ENCODE measurements at places on chromosomes 5 and 9. TPM values are rescaled to one million over a fixed set of nuclear protein-coding genes. Genes with fewer than 3 reads are reported as not detected.

GRCh38 chr5:5348135-5348534, 74.3 kb upstream of the ICE1 start:
- DNase-seq, result no peak

DNA sequence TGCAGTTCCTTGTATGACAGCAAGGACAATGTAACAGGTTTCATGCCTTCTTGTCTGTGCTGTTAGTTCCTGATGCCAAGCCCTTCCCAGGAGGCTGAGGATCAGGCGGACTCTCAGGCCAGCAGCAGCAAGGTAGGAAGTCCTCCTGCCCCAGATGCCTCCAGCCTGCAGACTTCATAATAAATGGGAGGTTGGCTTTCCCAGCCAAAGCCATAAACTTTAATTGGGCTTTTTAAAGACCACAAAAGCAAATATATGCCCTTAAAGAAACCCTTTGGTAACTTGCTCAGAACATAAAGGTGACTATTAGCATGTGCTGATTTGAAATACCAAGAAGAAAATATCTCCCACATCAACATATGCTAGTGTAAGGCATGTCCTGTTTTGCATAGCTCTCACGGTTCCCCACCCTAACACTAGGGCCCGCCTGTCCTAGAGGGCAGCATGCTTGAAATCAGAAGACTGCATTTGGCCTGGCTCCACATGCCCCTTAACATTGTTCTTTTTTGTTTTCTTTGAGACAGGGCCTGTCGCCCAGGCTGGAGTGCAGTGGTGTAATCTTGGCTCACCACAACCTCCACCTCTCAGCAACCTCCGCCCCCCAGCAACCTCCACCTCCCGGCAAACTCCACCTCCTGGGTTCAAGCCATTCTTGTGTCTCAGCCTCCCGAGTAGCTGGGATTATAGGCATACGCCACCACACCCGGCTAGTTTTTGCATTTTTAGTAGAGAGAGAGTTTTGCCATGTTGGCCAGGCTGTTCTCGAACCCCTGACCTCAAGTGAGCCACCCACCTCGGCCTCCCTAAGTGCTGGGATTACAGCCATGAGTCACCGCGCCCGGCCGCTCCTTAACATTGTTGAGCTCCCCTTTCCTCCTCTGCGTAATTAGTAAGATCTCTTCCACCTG, 44.6 kb upstream of the FCN1 start:
- DNase-seq, result no peak

GRCh38 chr5:137649228-137649935, 86.5 kb downstream of the KLHL3 start:
- peak; percentile 44 for DNase-seq

- no peak for DNase-seq
Observed at GRCh38 chr5:38478166-38478565, 78.3 kb downstream of the LIFR start.

DNA sequence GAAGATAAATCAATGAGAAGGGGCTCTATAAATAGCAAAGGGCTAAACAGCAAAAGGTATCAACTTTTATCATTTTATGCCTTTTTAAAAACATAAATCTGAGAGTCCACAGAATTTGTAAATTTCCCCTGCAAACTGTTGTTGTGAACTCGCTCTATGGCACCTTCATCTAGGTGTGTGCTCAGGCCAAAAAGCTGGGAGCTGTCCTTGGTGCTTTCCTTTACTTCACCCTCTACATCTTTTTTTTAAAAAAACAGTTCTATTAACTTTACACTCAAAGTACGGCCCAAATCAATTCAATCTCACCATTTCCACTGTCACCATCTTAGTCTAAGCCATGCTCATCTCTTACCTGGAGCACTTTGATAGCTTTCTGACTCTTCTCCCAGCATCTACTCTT, 108.2 kb upstream of the GPR151 start:
- no peak for DNase-seq

GRCh38 chr5:42235241-42235640, 188.0 kb upstream of the GHR start:
- DNase-seq, result no peak

- DNase-seq, result no peak
Observed at GRCh38 chr5:86360801-86361200, 256.9 kb upstream of the COX7C start.

DNA sequence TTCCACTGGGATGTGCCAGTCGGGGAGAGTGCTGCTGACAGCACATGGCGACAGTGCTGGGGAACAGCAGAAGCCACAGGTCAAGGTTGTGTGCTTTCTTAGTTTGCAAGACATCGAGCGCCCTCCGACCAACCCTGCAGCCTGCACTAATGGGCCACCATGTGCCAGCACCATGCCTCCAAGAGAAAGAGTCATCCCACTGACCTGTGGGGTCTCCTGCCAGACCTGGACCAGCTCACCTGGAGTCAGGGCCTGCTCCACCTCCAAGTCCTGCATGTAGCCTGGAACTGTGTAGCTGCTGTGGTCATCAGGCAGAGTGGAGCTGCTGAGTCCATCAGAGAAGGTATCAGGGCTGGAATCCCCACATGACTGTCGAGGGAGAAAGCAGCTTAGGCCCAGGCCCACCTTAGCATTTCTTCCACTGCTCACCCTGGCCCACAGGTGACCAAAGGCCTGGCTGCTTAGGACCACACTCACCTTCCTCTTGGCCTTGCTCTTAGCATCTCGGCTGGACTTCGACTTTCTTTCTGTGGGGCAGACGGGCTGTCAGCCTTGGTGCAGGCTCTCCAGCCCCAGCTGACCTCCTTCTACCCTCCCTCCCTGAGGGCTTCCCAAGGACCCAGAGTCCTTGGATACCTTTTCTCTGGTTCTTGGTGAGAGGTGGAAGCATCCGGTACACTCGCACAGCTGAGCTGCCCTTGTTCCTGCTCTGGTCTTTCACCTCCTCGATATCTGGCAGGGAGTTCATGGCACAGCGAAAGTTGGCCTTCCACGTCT, 4.1 kb downstream of the IRF1 start:
- DNase-seq, result no peak

DNA sequence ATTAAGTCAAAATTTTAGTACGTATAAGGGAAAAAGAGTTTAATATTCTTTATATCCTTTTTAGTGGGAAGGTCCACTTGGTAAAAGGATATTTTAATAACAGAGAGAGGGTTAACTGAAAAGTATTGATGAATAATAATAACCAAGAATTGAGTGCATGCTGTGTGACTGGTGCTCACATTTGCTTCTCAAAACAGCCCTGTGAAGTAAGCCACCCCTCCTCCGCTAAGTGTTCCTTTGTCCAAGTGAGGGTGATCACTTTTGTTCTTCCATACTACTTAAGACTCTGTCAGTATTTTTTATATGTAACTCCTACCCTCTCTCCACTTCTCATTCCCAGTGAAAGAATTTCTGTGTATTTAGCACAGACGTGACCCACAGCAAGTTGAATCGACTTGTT, 51.5 kb downstream of the SLC44A1 start:
- DNase-seq, result no peak

DNA sequence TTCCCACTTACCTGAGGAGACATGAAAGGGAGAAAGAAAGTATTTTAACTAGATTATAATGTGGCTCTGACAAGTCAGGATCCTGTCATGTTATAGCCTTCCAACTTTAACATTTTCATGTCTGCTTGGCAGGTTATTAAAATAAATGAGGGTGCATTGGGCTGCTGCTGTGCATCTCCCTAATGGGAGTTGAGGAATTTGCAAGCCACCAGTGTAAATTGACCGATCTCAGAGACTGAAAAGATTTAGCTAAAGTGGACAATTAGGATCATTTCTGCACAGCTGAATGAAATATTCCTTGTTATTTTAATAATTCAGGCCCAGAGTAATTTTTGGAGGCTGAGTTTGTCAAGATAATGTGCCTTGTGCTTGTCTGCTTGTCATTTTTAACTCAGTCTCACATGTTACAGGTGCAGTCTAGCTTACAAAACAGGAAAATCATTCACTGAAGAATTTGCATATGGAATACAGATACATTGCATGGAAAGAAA, 366.3 kb upstream of the ADAMTS16 start:
- DNase-seq, result no peak

DNA sequence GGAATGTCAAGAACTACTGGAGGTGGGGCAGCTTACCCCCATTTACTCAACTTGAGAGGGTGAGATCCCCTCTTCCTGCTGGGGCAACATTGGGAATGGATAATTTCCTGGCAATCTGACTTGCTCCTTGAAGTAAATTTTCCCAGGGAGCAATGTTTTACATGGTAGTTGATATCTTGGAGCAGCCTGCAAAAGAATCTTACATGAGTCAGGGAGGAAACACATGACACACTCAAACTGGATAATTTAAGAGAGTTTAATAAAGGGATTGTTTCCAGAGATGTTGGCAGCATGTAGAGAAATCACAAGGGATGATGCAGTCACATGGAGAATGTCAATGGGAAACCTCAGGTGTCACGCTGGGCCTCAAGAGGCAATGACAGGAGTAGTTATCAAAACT, 212.5 kb downstream of the GAS1 start:
- peak; percentile 84 for DNase-seq

DNA sequence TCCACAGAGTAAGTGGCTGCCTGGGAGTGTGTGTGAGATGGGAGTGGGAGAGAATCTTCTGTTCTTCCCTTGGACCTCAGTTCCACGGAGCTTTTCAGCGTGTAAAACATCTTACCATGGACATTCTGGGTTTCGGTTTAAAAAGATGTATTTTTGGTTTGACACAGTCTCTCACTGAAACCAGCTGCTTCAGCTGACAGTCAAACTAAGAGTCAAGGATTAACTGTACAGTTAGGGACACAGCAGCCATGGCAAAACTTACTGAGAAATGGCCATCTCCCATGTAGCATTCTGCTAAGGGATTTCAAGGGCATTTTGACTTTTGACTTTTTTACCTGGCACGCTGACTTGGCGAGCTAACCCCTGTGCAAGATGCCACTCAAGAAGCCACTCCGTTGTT, 93.8 kb upstream of the IL12B start:
- no peak for DNase-seq

DNA sequence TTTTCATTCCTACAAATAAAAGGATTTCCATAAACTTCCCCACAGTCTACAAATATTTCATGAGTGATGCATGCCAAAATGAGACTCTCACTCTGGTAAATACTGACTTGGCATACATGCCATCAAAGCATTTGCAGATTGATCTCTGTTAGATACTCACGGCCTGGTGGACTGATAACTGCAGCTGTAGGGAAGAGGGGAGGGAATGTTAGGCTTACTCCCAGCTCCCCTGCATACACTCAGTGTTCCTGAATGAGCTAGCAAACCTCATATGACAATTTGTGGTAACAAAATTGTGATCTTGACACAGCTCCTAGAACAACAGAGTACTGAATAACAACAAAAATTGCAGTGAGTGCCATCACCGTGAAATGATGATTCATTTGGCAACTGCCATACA, 435.3 kb downstream of the NR2F1-AS1 start:
- DNase-seq, result peak; percentile 58

- peak; percentile 47 for DNase-seq
Observed at GRCh38 chr9:114108016-114108833, 9.1 kb upstream of the KIF12 start.

DNA sequence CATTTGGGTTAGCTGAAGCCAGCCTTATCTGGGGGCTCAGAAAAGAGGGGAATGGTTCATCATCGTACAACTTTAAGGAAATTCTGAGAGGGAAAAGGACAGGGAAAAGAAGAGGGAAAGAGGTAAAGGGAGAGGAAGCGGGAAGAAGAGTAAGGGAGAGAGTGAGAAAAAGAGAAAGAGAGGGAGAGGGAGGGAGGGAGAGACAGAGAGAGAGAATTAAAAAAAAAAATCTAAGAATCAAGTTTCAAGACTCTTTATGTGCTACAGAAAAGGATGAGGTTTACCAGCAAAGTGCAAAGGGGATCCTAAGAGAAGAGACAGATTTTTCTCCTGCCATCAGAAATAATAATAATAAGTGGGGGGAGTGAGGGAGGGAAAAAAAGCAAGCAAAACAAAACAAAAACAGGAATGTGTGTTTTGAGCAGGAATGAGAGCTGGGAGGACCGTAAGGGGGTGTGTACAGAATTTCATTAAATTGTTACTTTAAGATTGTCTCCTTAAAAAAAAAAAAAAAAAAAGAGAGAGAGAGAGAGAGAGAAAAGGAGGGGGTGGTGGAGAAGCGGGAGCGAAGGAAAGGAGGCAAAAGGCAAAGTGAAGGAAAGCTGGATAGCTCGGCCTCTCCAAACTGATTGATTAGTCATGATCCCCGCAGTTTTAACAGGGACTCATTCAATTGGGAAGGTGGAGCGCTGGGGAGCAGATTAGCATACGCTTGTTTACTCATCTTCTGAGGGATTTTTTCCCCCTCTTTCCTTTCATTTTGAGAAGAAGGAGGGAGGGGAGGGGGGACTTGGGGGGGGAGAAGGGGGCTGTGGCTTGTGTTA, 438 bp upstream of the PAPPA start:
- DNase-seq, result peak; percentile 52

DNA sequence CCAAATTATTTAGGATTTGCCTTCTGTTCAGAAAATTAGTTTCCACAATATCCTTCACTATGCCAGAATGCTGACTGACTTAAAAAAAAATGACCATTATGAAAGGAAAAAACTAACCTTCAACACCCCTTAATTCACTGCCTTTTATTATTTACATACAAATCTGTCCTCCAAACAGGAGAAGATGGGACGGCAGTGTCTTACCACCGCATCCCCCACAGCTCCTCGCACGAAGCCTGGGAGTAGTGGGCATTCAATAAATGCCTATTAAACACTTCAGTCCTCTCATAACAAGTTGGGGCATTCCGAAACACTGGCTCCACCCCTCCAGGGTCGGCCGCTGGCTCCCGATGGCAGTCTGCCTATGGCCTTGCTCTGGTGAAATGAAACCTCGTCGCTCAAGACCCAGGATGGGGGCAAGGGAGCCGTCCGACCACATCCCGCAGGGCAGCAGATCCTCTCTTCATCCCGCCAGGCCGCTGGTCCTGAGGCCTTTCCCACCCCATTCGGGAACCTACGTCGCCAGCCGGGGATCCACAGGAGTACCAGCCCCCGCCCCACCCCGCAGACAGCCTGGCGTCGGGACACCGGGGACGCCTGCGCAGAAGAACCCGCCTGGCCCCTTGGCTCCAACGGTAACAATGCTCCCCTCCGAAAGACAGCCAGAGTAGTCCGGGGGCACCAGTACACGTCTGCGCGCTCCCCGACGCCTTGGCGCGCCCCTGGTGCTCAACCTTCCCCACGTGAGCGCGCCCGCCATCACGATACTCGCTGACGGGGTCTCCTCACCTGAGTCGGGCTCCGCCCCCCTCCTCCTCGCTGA, 613 bp downstream of the ZBTB5 start:
- DNase-seq, result peak; percentile 56

GRCh38 chr5:132466433-132467286, 23.9 kb downstream of the IRF1 start:
- DNase-seq, result peak; percentile 33

DNA sequence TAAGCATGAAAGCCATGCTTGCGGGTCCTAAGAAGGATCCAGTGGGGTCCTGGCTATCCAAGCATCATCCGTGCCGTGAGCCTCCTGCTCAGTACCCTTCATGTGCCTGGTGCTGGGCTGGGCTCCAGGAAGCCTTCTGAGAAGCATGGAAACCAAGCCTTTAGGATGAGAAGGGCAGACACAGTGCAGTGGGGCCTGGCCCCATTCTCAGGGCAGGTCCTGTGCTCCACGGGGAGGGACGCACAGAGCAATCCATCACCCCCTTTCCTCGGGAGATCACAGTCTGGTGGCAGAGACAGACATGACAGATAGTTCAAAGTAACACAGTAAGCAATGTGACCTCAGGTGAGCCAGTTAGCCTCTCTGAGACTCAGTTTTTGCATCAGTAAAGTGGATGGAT, 76.9 kb downstream of the RGS3 start:
- DNase-seq, result no peak

- DNase-seq, result no peak
Observed at GRCh38 chr5:119655061-119655460, 25.7 kb downstream of the FAM170A start.

The MEIKIN gene
- total RNA-seq, result not detected

The STXBP1 gene
- total RNA-seq, result 39.6 TPM

The REEP2 gene
- 16.0 TPM for total RNA-seq

The MED27 gene
- 26.9 TPM for total RNA-seq

The ABLIM3 gene
- 3.9 TPM for total RNA-seq

The SKP2 gene
- total RNA-seq, result 31.4 TPM
